ENCODE measurements at places on chromosomes 1 and 21. TPM values are rescaled to one million over a fixed set of nuclear protein-coding genes. Genes with fewer than 3 reads are reported as not detected.

DNA sequence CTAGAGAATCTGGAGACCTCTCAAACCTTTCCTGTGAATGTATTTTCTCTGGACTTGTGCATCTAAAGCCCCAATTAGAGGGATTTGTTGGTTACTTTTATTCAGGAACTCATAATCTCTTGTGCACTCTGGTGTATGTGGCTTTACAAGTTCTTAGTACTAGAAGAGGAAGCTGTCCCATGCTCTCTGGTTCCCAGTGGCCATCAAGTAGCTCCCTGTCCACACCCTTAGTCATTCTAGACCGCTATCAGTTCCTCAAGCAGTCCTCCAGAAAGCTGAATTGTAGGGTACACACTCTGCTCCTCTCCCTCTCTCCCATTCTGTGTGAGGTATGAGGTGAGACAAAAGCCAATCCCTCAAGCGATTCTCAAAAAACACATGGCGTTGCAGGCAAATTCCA is 470.3 kb downstream of the PTPRC start:
- no peak for DNase-seq

- DNase-seq, result no peak
Observed at GRCh38 chr1:221716713-221717484, 25.0 kb downstream of the DUSP10 start.

Gene LORICRIN
- not detected for total RNA-seq

Gene RHBDL2
- not detected for total RNA-seq

GRCh38 chr21:45998276-45998701 is 16.7 kb downstream of the COL6A1 start:
- DNase-seq, result no peak

DNA sequence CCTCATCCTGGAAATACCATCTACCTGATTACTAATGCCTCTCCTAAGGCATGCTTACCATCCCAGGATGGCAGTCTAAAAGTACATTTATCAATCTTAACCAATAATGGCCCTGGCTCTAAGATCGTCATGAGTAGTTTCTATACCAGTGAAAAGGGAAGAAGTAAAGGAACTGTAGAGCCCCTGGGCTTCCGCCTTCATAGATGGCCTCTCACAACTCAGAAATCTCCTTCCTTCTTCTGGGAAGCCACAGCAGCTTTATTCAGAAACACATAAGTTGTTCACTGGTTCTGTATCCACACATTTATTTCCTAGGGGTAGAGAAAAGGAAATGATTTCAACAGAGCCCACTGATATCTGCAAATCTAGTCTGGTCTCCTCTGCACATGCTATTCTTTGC is 41.0 kb upstream of the CD5L start:
- DNase-seq, result no peak

Gene CIART
- 10.0 TPM for total RNA-seq

- no peak for DNase-seq
Observed at GRCh38 chr1:204191456-204191855, 4.8 kb downstream of the KISS1 start.

Gene FCAMR
- total RNA-seq, result not detected

GRCh38 chr1:165289556-165289955 is 67.0 kb downstream of the LMX1A start:
- no peak for DNase-seq

- no peak for DNase-seq
Observed at GRCh38 chr1:180029524-180030135, 75.0 kb downstream of the CEP350 start.

DNA sequence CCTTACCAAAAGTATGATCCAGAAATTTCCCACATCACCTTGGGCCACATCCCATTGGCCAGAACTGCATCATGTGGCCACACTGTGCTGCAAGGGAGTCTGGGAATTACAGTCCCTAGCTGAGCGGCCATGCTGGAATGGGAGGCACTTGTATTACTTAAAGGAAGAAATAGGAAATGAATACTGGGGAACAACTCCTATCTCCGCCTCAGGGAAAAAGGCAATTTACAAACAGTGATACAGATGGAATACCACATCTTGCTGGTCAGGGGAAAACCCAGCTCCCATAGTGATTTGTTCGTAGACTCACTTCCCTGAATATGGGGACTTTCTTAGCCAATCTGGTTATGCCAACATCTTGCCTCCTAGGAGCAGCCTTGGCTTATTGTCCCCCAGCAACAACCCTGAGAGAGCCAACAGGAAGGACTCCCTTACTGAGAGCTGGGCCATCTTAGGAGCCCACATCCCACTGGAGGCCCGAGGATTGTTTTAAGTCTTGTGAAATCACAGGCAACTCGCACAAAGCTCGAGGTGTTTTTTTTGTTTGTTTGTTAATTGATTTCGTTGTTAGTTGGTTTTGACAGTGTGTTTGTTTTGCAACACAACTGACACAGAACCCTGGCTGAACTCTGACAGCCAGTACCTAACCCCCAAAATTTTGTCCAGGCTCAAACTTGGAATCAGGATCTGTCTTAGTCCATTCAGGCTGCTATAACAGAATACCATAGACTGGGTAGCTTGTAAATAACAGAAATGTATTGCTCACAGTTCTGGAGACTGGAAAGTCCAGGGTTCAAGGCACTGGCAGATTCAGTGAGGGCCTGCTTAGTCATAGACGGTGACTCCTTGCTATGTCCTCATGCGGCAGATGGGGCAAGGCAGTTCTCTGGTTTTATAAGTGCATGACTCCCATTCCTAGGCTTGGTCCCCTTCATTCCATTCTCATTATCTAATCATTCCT is 14.9 kb downstream of the CDA start:
- DNase-seq, result no peak

- no peak for DNase-seq
Observed at GRCh38 chr21:39061766-39062165, 121.5 kb downstream of the PSMG1 start.

Gene GPR37L1
- not detected for total RNA-seq

Gene AURKAIP1
- total RNA-seq, result 174 TPM

DNA sequence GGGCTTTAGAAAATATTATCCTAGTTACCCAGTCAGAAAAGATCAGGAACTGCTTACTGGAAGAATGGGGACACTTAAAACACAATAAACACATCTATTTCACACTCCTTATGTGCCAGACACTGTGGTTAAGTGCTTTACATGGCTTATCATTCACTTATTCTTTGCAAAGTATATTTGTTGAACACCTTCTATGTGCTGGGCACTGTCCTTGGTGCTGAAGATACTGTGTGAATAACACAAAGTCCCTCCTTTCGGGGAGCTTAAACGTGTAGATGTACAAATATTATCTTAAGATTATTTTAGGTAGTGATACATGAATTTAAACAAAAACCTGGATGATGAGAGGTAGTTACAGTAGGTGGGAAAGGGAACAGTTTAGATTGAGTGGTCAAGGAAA is 169.3 kb downstream of the ST6GALNAC5 start:
- no peak for DNase-seq

DNA sequence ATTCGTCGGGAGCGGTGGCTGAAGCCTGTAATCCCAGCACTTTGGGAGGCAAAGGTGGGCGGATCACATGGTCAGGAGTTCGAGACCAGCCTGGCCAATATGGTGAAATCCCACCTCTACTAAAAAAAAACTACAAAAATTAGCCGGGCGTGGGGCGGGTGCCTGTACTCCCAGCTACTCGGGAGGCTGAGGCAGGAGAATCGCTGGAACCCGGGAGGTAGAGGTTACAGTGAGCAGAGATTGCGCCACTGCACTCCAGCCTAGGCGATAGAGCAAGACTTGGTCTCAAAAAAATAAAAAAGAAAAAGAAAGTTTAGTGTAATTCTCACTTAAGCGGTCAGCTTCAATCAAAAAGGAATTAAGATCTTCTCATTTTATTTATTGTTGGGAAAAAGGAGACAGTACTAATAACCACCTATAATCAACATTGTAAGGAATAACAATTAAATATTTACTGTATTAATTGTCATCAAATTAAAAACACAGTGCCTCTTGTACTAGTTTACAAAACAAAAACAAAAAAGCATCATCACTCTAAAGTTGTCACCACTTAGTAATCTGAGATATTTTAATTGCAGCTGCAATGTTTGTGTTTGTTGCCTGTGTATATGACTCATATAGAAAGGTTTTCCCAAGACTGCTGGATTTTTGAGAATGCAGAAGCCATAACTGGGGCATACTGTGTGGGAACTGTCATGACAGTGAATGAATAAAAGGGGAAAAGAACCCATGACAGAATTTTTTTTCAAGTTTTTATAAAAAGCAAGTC is 3.7 kb downstream of the FBXO42 start:
- no peak for DNase-seq

DNA sequence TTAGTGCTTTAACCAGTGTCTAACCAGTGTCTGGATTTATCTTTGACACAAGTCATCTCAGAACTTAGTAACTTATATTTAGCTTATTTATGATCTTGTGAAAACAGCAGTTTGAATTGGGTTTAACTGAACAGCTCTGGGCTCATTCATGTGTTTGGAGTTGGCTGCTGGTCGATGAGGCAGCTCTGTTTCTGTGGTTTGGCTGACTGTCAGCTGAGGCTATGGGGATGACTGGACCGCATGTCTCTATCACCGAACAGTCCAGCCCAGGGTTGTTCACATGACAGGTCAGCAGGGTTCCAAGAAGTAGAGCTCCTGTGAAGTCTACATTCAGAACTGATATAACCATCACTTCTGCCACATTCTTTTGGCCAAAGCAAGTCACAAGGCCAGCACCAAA is 29.1 kb upstream of the C21orf91 start:
- no peak for DNase-seq

DNA sequence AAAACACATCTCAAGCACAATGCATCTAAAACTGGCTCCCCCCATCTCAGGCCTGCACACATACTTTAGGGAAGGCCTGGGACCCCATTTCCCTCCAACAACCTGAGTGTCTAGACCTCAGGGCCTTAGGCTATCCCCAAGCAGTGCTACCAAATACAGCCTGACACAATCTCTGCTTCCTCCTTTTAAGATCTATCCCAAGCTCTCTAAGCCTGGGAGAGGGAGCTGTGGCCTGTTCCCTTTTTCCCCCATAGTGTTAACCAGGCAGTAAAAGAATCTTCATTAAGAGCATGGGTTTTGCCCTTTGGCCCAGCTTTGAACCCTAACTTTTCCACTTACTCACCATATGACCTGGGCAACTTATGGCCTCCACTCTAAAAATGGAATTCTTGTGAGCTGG is 10.8 kb upstream of the COL8A2 start:
- DNase-seq, result no peak

- DNase-seq, result no peak
Observed at GRCh38 chr1:42305639-42306038, 29.4 kb downstream of the FOXJ3 start.
